ENCODE measurements at places on chromosomes 11 and 22.
A peak's percentile ranks its signal among the peaks of the same experiment; 100 is the strongest.

DNA sequence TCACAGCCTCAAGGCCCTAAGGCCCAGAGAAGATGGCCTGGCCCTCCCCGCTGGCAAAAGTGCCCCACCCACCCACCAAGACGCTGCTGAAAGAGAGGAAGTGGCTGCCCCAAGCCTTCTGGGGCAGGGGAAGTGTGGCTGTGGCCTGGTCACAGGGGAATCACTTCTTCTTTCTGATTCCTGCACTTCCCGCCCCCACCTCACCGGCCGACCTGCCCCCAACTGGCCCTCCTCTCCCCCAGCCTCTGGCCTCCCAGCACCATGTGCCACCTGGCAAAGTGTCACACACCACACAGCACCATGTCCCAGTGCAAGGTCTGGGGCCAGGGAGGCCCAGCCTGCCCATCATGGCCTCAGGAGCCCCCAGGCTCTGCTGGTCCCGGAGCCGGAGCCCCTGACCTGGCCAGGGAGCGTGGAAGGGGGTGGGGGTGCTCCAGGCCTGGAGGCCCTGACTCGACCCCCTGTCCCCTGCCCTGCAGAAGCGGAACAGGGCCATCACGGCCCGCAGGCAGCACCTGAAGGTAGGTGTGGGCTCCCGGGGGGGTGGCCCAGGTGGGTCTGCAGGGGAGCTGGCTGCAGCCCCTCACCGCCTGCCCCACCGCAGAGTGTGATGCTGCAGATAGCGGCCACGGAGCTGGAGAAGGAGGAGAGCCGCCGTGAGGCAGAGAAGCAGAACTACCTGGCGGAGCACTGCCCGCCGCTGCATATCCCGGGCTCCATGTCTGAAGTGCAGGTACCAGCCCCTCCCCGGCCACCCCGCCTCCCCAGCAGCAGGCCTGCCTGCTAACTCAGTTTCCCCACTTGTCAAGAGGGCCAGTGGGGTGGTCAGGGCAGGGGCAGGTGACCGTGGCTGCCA is 1.4 kb downstream of the TNNI2 start:
- no peak for DNase-seq

- DNase-seq, result peak; percentile 32
Observed at GRCh38 chr11:94734563-94735275, 33.4 kb upstream of the AMOTL1 start.

GRCh38 chr22:50175191-50175461 is 4.6 kb downstream of the PANX2 start:
- DNase-seq, result no peak

DNA sequence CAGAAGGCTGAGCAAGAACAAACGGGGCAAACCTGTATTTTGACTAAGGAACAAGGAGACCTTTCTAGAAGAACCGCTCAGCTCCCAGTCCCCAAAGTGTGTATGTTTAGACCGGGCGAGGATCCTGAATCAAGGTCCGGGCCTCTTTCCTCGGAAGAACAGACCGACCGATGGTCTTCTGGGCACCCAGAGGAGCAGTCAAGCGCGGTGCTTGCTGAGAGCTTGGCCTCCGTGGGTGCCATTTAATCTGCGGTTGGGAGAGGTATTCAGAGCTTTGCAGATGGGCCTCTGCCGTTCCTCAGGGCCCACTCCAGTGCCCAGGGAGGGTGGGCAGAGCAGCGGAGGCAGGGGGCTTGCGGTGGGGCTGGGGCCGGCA is 26.5 kb upstream of the ATXN10 start:
- no peak for DNase-seq

GRCh38 chr11:25891960-25892359 is 440.0 kb upstream of the ANO3 start:
- DNase-seq, result no peak

DNA sequence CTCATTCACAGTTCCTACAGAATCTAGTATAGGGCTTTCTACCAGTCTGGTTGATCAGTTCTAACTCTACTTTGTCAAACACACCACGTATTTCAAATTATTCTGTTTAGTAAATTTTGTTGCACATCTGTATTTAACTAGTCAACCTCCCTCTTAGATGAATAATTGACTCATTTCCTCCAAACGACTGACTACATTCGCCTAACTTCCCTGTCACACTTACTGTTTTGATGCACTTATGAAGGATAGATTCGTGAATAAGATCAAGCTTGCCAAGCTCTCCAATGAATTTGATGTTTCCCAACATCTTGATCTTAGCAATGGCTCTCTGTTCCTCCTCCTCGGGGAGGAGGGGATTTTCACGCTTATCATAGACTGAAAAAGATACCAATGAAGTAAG is 5.0 kb downstream of the EIF4G2 start:
- DNase-seq, result no peak

DNA sequence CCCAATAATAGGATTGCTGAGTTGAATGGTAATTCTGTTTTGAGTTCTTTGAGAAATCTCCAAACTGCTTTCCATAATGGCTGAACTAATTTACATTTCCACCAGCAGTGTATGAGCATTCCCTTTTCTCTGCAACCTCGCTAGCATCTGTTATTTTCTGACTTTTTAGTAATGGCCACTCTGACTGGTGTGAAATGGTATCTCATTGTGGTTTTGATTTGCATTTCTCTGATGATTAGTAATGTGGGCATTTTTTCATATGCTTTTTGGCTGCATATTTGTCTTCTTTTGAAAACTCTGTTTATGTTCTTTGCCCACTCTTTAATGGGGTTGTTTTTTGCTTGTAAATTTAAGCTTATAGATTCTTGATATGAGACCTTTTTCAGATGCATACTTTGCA is 97.4 kb downstream of the FDX1 start:
- no peak for DNase-seq

GRCh38 chr22:44186121-44186510 is 5.4 kb downstream of the PARVG start:
- DNase-seq, result no peak

- peak; percentile 75 for DNase-seq
Observed at GRCh38 chr22:50531546-50531961, 1.7 kb upstream of the TYMP start.

DNA sequence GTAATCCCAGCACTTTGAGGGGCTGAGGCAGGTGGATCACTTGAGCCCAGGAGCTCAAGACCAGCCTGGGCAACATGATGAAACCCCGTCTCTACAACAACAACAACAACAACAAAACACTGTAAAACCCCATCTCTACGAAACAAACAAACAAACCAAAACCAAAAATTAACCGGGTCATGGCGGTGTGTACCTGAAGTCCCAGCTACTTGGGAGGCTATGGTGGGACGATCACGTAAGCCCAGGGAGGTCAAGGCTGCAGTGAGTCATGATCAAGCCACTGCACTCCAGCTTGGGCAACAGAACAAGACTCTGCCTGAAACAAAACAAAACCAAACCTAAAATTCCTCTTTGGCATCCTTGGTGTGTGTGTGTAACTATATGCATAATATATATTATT is 7.0 kb upstream of the POLA2 start:
- no peak for DNase-seq

- no peak for DNase-seq
Observed at GRCh38 chr11:101445761-101446160, 138.0 kb downstream of the TRPC6 start.

- DNase-seq, result no peak
Observed at GRCh38 chr11:91664521-91664920, 560.1 kb upstream of the FAT3 start.
